ENCODE measurements at places on chromosomes 2 and 18. TPM values are rescaled to one million over a fixed set of nuclear protein-coding genes. Genes with fewer than 3 reads are reported as not detected.

- no peaks in the 10 kb centered on the region for H3K36me3 ChIP-seq
- DNase-seq = no peak
- H3K4me1 ChIP-seq = no peaks in the 10 kb centered on the region
- H3K4me3 ChIP-seq = no peak overlapping the region
- H3K27me3 ChIP-seq = peaks cover 3% of the 10 kb centered on the region
- H3K27ac ChIP-seq = no peak overlapping the region
These were observed 331.0 kb downstream of the METTL4 start for GRCh38 chr18:2240311-2240705.

GREB1 gene
- 134 TPM for total RNA-seq

DNA sequence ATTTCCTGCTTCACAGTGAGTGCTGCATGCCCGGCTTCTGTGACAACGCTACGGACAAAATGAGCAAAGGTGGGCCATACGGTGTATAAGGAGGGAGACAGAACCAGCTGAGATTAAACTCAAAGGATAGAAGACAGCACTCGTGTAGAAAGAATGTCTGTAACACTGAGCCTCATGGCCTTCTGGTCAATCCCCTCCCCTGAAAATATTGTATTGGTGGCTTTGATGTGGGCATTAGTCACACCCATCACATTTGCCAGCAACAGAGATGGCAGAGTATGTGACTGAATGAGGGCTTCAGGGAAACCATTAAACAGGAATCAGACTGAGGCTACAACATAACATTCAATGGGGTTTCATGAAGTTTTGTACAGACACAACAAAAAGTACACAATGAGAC, 287.8 kb upstream of the CCDC68 start:
- DNase-seq = no peak
- H3K27ac ChIP-seq = no peak overlapping the region
- peaks cover 5% of the 10 kb centered on the region for H3K4me1 ChIP-seq
- H3K4me3 ChIP-seq = no peak overlapping the region
- no peaks in the 10 kb centered on the region for H3K36me3 ChIP-seq
- H3K27me3 ChIP-seq = peaks cover 3% of the 10 kb centered on the region

DNA sequence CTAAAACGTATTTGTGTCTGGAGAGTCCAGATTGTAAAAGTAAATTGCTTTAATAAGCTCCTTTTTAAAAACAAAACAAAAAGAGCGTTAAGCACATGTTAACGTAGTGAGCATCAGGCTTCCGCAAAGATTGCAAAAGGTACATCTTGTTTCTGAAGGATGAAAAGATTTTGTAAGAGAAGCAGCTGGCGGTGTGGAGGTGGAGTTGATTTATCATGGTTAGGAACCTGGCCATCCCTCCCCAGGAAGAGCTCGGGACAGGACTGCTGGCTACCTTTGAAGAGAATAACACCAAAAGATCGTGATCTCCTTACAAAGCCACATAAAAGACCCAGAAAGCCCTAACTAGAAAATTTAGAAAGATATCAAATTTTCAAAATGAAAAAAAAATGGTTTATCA, 132.2 kb downstream of the DNER start:
- H3K4me3 ChIP-seq = no peak overlapping the region
- H3K27me3 ChIP-seq = peaks cover 3% of the 10 kb centered on the region
- H3K4me1 ChIP-seq = peaks cover 9% of the 10 kb centered on the region

DNA sequence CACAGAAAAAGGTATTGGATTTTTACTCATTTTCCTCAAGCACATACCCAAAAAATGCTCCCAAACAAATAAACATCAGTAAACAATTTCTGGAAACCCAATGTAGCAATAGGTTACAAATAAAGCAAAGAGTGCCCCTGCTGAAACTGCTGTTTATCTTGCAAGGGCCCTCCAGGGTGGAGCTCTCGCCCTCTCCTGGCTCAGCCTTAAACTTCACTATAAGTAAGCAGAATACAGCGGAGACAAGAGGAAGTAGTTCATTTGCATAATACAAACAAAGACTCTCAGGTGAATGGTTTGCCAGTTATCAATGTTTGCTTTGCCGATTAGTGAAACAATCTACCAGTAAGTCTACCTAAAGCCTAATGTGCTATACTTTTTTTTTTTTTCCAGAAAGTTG, 437.6 kb downstream of the DLGAP1 start:
- H3K4me1 ChIP-seq = no peaks in the 10 kb centered on the region
- no peak overlapping the region for H3K27ac ChIP-seq
- no peak overlapping the region for H3K4me3 ChIP-seq
- H3K27me3 ChIP-seq = no peaks in the 10 kb centered on the region
- peaks cover 7% of the 10 kb centered on the region for H3K36me3 ChIP-seq
